ENCODE measurements at places on chromosomes 1 and 21.

DNA sequence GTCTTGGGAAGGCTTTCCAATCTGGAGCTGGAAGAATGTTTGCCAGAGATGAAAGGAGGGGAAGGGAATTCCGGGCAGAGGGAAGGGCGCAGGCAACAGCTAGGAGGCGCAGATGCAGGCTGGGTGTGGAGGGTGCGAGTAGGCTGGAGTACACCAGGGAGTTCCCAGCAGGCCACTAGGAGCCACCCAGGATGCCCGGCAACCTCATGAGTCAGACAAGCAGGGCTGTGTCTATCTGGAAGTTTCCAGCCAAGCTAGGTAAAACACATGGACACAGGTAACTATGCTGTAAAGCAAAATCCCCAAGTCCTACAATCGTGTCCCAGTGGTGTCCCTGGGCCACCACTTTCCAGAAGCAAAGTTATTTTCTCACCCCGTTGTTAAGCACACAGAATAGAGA is 990 bp upstream of the NBL1 start:
- DNase-seq: no peak

DNA sequence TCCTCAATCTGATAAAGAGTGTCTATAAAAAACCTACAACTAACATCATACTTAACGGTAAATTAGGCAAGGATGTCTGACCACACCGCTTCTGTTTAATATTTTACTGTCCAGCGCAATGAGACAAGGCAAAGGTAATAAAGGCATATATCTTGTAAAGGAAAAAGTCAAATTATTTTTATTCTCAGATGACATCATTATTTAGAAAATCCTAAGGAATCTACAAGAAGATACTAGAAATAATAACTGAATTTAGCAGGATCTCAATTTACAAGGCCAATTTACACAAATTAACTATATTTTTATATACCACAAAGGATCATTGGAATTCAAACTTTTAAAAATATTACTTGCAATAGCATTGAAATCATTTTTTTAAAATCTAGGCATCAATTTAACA is 29.4 kb downstream of the GJA4 start:
- DNase-seq: no peak

- peak; percentile 48 for DNase-seq
Observed at GRCh38 chr21:34351786-34352241, 12.0 kb upstream of the KCNE2 start.

GRCh38 chr1:71509051-71509595 is 428.3 kb upstream of the ZRANB2 start:
- DNase-seq: no peak

GRCh38 chr1:62906428-62906886 is 122.5 kb downstream of the ATG4C start:
- no peak for DNase-seq

- no peak for DNase-seq
Observed at GRCh38 chr1:65277605-65278347, 31.6 kb upstream of the DNAJC6 start.

GRCh38 chr21:42051788-42052187 is 19.3 kb upstream of the UMODL1 start:
- no peak for DNase-seq

DNA sequence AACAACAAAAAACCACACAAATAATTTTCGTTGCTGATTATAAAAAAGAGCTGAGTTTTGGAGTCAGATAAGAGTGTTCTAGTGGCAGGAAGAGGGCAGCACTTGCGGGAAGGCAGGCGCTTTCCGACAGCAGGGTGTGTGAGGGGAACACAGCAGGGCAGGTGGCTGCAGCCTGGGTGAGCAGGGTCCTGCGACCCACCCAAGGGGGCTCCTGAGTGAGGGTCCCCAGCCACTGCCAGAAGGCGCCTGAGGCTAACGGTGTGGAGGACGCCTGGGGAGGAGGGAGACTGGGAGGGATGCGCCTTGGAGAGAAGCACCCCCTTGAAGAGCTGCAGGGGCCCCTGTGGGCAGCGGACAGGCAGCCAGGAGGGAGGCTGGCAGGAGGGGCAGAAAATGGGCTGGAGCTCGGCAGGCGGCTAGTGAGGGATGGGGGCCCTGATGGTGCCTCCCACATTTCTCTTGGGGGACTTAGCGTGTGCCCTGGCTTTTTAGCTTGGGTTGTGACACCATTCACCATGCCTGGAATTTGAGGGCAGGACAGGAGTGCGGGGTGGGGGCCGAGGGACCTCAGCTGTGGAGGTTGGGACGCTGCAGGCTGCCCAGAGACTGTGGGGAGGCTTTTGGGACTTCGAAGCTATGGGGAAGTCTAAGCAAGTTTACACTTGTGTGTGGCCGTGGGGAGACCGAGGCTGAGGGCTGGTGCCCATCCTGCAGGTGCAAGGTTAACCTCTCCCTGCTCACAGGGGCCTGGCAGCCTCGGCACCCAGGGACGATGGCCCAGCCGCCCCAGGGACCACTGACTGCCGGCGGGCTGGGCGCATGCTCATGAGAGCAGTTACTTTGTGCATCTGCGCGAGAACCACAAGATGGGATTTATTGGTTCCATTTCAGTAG is 111.4 kb downstream of the SIK1 start:
- no peak for DNase-seq

- DNase-seq: no peak
Observed at GRCh38 chr1:193437785-193438184, 251.4 kb upstream of the B3GALT2 start.

- no peak for DNase-seq
Observed at GRCh38 chr21:33791073-33791472, 124.5 kb downstream of the ATP5PO start.

GRCh38 chr1:84724128-84724860 is 34.0 kb upstream of the SSX2IP start:
- no peak for DNase-seq

DNA sequence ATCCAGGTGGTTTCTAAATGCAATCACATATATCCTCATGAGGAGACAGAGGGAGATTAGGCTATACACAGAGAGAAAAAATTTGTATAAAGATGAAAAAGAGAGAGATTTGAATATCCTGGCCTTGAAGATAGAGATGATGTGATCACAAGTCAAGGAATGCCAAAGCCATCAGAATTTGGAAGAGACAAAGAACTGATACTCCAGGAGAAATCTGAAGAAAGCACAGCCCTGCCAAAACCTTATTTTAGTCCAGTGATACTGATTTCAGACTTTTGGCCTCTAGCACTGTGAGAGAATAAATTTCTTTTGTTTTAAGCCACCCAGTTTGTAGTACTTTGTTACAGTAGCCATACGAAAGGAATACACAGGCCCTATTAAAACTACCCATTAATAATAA is 33.4 kb downstream of the DOCK7 start:
- no peak for DNase-seq

DNA sequence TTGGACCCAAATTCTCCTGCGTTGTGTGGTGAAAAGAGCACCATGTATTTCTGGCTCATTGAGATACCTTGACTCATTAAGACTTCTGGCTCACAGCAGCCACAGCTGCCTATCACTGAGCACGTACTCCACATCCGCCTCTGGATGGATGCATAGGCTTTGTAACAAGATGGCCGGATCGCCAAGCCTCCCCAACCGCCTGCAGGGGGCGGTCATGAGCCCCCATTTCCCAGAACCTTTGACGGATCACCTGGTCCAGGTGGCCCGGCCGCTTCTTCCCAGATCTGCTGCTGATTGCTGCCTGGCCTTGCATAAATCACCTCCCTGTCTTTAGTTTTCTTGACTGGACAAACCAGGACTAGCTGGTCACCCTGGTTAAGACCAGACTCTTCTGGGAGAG is 156.5 kb upstream of the KLHDC7A start:
- DNase-seq: no peak

DNA sequence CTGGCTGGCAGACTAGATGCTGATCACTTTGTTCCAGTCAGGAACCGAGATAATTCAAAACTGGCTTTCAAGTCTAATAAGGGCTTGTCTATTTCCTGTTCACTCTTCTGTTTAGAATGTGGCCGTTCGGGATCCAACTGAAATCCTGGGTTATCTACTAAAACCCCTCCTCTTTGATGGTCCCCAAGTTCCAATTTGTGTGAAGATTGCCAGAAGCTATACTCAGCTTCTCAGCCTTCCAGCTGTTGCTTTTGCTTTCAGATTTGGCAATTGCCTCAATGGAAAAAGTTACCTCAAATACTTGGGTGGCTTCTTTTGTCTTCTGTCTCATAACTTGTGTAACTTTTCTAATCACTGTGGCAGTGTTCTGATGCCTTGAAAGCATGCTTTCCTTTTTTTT is 43.7 kb downstream of the BTBD8 start:
- DNase-seq: no peak

DNA sequence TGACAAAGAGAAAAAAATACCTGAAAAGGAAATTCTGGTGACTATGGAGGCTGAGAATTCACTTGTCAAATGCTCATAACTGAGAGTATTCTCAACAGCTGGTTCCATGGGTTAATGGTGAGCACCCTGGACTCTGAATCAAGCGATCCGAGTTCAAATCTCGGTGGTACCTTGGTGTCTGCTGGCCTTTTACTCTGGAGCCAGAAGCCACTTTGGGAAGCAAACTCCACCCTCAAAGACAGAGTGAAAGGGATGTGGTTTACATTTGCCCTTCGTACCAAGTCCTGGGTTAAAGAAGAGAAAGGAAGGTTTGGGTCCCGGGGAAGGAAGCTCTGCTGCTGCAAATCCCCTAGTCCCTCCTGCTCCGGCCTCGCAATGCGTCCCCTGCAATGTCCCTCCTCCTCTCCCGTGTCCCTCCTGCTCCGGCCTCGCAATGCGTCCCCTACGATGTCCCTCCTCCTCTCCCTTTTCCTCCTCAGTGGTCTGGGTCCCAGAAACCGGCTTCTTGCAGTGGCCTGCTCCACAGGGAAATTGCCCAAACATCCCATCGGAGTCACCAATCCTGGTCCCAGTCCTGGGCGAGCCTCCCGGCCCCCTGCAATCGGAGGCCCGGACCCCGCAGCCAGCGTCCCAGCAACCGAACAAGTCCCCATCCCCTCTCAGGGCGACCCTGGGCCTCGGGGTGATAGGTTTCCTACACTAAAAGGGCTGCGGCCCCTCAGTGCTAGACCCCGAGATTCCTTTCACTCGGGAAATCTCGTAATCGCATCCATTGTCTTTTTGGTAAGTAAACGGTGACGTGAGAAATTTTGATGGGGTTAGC is 129.4 kb downstream of the PPIAL4G start:
- no peak for DNase-seq

DNA sequence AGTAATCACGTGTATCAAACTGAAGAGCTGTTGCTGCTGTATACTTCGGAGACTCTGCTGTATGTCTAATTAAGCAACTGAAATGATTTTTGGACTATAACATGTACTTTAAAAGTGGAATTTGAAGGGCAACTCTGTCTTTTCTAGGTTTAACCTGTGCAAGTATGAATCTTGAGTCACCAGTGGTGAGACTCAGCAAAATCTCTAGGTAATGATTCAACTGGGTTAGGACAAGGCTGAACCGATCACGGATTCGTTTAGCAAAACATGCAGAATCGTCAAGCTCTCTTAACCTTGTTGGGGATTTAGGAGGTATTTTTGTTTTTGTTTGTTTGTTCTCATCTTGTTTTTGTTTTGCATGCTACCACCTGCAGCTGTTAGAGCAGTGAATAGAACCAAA is 149.6 kb downstream of the CYYR1 start:
- DNase-seq: no peak

DNA sequence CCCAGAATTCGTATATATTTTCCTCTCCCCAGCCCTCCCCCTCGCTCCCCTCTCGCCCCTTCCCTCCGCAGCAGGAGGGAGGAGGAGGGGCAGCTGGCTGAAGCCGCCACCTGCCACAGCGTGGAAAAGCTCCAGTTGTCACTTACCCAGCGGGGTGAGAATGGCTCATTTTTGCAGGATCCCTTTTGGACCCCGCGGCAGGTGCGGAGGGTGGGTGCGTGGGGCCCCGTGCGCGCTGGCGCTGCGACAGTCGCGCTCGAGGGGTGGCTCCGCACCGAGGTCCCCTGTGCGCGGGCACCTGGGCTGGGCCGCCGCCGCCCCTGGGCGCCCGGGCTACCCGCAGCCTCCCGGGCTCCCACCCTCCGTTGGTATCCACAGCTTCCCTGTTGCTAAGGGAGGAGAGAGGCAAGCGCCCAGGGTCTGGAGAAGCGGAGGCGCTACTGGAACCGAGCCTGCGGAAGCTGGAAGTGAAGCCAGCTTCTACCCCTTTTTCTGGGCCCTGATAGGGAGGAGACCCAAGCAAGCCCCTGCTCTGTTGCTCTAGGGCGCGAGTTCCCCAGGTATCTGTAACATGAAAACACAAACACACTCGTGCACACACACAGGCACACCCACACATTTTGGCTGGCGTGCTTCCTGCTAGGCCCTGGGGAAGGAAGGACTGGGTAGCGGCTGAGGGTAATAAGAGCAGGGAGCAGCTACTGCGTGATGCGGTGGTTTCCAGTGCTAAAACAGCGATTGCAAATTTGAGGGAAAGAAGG is at the start of gene ERICH3:
TSS of gene ERICH3 (minus strand) at position 442 of the 761 bp plus-strand sequence. CDS start at position 169, 273 bp downstream.
- no peak for DNase-seq
